MV-4-11 (cell line): ENCODE measurements at places on chromosomes 11 and 22.

- no peak for DNase-seq
Observed at GRCh38 chr11:69674267-69674885, 777 bp downstream of the LTO1 start.

- no peak for DNase-seq
Observed at GRCh38 chr11:63682066-63683021, 1.0 kb downstream of the RTN3 start.

GRCh38 chr22:32752816-32753520 is 48.5 kb upstream of the TIMP3 start:
- peak; percentile 45 for DNase-seq

- DNase-seq, result no peak
Observed at GRCh38 chr11:108432783-108433182, 34.5 kb downstream of the C11orf65 start.
